ENCODE measurements at places on chromosomes 13 and 19.

DNA sequence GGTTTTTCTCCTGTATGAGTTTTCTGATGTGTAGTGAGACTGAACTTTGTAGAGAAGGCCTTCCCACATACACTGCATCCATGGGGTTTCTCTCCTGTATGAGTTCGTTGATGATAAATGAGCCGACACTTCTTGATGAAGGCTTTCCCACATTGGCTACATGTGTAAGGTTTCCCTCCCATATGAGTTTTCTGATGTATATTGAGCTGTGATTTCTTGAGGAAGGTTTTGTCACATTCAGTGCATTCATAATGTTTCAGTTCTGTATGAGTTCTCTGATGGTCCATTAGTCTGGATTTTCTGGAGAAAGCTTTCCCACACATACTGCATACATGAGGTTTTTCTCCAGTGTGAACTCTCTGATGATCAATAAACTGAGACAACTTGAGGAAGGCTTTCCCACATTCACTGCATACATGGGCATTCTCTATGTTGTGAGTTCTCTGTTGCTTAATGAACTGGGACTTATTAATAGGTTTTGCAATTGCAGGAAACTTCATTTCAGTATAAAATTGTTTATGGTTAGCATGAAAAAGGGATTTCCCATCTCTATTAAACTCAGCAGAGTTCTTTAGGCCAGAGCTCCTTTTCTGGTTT is 7.5 kb upstream of the ZNF350 start:
- no peak for DNase-seq

- no peak for DNase-seq
Measured at GRCh38 chr13:23922005-23922932, 25.0 kb upstream of the C1QTNF9B start.

GRCh38 chr19:19529783-19530422 is 1.2 kb downstream of the YJEFN3 start:
- no peak for DNase-seq

- DNase-seq, result no peak
Measured at GRCh38 chr13:113151745-113152690, 6.4 kb upstream of the PROZ start.

DNA sequence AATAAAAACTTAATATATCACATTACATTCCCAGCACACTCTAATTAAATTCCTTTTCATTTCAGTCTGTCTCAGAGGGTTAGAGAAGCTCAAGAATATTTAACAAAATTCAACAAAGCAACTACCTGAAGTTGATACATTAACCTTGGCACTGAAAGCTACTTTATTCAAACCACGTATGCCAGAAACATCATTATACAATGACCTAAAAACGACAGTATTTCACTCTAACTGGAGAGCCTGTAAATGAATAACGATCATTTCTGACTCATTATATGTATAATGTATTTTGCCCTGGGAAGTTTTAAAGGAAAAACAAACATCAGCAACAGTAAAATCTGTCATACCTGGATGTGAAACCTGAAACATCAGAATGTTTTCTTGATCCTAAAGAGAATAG is 270.1 kb downstream of the SLITRK5 start:
- no peak for DNase-seq

All from NCI-H345 (cell line).